Stimulated activated CD4-positive, alpha-beta T cell treated with anti-CD3 and anti-CD28 coated beads, Interleukin-15, amount 100 ng/mL, for 1 hour (primary cell): ENCODE measurements at places on chromosomes 13 and 19.

DNA sequence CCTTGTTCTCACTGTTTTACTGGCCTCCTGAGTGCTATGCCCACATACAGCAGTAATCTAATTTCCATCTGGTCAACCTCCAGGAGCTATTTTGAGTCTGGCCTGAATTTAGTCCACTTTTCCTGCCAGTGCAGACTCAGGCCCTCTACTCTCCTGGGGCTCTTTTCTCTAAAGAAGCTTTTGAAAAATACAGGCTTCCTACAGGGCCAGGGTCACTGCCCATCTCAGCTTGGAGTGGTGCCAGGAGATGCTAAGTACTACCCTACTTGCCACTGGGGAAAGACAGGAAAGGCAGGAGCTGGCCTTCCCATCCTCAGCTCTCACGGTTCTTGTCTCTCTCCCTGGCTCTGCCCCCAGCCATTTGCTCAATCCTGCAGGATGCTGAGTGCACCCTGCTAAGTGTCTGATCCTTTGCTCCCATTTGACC, 101.7 kb upstream of the SERP2 start:
- DNase-seq, result no peak

GRCh38 chr19:30222428-30222873, 149.7 kb upstream of the ZNF536 start:
- DNase-seq, result no peak

- DNase-seq, result no peak
These were observed 500.9 kb downstream of the MYO16 start for GRCh38 chr13:109130093-109130835.

- DNase-seq, result no peak
These were observed 75.6 kb upstream of the TM9SF2 start for GRCh38 chr13:99425485-99426341.

DNA sequence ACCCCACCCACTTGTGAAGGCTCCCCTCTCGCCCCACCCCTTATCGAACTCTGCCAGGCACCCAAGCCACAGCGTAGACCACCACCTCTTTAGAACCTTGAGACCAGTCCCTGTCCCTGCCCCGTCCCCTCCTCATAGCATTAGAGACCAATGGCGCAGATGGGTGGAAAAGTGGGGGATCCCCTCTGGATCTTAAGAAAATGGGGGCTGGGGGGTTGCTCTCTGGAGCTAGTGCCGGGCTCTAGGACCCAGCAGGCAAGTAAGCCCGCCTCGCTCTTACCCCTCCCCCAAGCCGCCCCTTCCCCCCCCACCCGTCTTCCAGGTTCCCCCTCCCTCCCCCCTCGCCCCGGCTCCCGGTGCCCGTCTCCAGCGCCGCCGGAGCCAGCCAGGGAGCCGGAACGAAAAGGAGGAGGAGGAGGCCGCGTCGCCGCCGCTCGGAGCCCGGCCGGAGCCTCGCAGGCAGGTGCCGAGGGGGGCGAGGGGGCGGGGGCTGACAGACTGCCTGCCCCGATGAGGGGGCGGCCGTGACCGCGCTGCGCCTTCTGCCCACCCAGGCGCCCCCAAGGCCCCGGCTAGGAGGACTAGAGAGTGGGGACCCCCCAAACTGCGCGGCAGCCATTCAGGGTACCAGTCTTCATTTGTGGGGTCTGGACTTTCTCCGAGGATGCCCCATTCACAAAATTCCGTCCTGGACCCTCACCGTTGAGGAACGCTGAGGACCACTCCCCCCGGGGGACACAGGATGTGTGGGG, at the start of gene SPRED3:
Gene SPRED3 (plus strand): TSS at position 349 of the 752 bp plus-strand sequence. CDS start 1,606 bp downstream, outside the sequence.
- DNase-seq, result no peak

GRCh38 chr13:113623491-113624234, 34.3 kb downstream of the ATP4B start:
- no peak for DNase-seq

DNA sequence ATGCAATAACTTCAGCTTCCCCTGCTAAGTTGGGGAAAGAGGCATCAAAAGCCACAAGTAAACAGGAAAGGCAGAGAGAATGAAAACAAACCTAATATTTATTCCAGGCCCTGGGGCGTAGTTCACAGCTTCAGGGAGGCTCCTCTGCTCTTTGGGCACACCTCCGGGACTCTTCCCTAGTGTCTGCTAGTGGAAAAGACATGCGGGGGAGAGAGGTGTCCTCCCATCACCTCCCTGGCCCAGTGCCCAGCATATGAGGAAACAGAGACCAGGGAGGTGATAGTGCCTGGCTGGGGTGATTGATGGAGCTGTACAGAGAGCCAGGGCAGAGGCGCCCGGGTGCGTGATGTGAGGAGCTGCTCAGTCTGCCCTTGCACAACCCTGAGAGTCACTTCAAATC, 71.0 kb downstream of the RASL11A start:
- DNase-seq, result no peak

DNA sequence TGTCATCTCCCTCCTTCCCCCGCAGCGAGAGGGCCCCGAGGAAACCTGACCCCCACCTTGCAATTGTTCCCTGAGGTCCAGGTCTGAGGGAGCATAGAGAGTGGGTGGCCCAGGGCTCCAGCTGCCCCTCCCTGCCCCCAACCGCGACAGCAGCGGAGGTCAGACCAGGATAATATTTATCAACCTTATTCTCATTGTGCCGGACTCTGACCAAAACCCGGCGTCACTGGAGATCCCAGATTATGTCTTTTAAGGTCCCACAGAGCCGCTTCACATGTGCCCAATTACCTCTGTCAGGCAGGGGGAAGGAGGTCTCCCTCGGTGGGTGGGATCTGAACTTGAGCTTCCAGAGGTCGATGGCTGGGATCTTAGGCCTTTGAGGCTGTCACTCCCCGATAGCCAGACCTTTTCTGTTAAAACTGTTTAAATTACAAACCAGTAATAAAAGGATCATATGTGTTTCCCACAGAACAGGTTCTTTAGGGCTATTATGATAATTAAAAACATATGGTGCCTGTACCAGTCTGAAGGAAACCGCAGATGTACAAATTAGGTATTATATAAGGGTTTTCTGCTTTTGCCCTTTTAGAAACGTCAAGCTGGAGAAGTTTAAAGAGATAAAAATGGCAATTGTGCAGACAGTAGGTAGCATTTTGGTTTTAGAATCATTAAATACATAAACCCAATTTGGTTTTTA, 195.5 kb downstream of the ZNF536 start:
- DNase-seq, result no peak

DNA sequence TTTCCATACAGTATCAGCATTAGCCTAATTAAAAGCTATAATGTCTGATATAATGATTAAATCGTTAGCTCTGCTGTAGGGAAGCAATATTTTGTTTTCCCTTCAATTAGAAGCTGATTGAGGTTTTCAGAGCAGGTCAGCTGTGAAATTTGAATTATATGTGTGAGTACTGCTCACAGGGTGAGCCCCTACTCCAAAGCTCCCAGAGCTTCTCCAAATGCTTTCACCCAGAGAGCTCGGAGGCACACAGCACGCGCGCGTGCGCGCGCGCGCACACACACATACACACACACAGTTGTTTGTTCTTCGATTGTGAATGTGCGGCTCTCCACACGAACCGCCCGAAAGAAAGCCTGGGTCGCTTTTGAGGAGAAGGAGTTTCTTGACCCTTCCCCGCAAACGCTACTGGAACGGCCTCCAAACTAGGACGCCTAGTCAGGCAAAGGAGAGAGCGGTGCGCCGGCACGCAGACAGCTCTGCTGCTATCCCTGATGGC, 4.8 kb upstream of the SOX1 start:
- no peak for DNase-seq

DNA sequence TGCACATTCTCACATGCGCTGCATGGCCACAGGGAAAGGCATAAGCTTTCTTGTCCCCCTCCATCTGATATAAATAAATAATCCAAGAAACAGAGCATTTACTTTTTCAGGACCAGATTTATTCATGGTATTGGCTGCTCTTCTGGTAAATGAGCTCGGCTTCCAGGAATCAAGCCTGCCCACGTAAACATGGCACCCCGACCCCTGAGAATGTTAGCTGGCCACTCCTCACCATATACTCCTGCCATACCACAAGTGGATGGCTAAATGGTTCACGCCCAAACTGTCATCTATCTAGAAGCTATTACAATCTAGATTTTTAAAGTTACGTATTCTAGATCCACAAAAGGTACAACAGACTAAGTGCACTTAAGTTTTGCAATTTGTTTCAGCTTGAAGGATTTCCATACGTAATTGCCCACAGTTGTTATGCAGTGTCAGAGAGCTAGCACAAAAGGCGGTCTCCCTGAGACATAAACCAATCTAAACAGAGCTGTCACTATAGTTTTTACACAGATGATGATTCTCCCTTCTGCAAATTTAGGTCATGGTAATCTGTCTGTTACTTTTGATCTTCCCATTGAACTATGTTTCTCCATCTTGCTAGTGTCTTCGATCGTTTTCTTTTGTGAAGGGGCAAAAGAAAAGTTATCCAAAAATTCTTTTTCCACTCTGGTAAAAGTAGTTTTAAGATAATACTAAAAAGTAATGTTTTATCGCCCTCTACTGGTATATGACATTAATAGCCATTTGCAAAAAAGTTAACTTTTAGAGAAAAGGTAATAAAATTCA, 16.2 kb upstream of the FOXO1 start:
- no peak for DNase-seq

DNA sequence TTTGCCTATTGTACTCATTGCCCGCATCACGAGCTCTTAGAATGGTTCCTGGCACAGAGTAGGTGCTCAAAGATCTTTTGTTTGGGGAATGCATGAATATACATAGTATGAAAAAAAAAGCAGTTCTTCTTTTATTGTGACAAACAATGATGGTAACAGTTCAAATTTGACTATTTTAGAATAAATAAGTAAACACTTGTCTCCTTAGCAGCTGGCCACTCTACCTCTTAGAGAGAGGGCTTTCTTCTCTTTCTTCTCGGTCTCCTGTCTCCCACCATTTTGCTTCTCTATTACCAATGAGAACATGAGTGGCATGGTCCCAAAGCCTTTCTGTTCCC, 639 bp upstream of the SLAIN1 start:
- no peak for DNase-seq

DNA sequence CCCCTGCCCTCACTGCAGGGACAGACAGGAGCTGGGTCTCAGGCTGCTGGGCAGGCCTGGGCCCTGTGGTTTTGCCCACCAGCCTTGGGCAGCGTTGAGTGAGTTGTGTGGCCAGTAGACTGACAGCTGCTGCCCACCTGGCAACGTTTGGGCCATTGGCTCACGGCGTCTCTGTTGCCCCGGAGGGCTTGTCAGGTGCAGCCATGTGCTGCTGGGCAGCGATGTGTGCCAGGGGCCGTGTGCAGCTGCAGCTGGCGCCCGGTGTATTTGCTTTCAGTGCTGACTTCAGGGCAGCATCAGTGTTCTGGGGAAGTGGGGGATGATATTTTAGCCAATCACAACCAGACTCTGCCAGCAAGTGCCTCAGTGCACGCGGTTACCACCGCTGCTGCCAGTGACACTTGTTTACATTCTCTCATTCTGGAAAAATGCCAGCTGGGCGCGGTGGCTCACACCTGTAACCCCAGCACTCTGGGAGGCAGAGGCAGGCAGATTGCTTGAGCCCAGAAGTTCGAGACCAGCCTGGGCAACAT, 10.6 kb downstream of the FZR1 start:
- no peak for DNase-seq

- DNase-seq, result no peak
These were observed 76.6 kb downstream of the FGF9 start for GRCh38 chr13:21747456-21747855.

DNA sequence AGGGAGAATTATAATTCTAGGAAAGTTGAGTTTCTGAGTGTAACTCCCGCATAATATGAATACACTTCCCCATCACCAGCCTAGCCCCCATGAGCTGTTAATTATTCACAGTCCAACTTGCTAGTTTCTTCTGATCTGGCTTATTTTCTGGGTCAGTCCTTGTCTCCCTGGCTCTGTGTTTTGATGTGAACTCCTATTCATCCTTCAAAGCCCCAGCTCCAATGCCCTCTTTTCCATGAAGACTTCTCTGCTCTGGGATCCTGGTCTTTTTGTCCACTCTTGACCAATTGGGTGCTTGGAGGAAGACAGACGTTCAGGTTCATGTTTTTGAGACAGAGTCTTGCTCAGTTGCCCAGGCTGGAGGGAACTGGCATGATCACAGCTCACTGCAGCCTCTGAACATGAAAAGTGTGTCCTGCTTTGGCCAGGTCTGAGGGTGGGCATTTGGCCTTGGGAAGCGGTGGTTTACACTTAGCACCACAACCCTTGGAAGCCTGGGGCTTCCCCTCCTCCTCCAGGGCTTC, 605 bp downstream of the LRG1 start:
- DNase-seq, result no peak

DNA sequence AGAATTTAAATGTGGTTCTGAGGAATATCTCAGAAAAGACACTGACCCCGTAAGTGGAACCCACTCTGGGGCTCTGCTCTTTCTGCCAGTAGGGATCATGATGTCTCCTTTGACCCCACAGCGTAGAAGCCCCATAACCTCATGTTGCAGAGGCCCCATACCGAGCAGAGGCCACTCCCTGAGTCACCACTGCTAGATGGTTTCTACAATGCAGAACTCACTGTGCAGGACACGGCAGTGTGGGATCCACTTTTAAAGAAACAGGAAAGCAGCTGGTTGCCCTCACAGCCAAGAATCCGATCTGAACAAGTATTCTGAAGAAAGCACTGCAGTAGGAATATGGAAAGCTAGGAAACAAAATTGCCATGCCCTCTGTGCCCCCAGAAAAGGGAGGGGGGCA, 4.2 kb downstream of the SLC7A1 start:
- no peak for DNase-seq

GRCh38 chr13:107534548-107534947, 680.8 kb downstream of the LIG4 start:
- no peak for DNase-seq

- no peak for DNase-seq
These were observed 8.3 kb upstream of the ISYNA1 start for GRCh38 chr19:18446145-18446810.

GRCh38 chr13:110216398-110217041, 90.4 kb downstream of the COL4A1 start:
- DNase-seq, result no peak

- DNase-seq, result no peak
These were observed 209.3 kb downstream of the HS6ST3 start for GRCh38 chr13:96299235-96299634.

GRCh38 chr19:41263042-41263849, 926 bp upstream of the HNRNPUL1 start:
- peak; percentile 57 for DNase-seq

- no peak for DNase-seq
These were observed 20.4 kb upstream of the FAM216B start for GRCh38 chr13:42760951-42761350.
